Calu3 (cell line): ENCODE measurements at places on chromosomes 6 and 20. TPM values are rescaled to one million over a fixed set of nuclear protein-coding genes. Genes with fewer than 3 reads are reported as not detected.

DNA sequence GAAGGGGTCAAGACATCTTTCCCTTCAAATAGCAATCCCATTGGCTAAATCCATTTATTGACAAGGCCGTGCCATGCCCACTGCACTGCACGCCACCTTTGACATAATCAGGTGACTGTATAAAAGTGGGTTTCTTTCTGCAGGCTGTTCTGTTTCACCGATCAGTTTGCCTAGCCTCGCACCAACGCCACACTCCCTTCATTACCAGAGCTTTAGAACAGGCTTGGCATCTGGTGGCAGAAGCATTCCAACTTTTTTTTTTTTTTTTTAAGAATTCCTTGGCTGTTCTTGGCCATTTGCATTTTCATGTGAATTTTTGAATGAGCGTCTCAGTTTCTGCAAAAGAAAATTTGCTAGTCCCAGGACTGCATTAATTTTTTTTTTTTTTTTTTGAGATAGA, 78.1 kb downstream of the PPP1R3G start:
- H3K27ac ChIP-seq: no peak overlapping the region
- DNase-seq: no peak
- H3K36me3 ChIP-seq: peaks cover 7% of the 10 kb centered on the region
- peaks cover 18% of the 10 kb centered on the region for H3K4me1 ChIP-seq
- no peak overlapping the region for H3K4me3 ChIP-seq

DNA sequence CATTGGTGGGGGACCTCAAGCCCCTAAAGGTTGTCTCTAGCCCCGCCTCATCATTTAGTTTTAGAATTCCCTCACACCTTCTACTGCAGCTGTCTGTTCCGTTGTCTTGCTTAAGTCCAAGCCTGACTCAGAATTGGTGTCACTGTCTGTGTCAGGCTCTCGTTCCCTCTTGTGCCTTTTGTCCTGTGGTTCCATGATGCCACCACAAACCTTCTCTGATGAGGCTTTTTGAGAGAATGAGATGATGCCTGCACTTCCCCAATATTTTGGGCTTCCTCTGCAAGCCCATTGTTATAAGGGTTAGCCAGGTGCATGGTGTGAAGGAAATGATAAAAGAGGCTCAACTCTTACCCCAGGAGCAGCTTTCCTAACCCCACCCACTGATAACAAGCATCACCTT, 8.1 kb upstream of the AKIRIN2 start:
- H3K36me3 ChIP-seq: no peaks in the 10 kb centered on the region
- DNase-seq: no peak
- peaks cover 9% of the 10 kb centered on the region for H3K4me1 ChIP-seq
- H3K4me3 ChIP-seq: no peak overlapping the region
- no peaks in the 10 kb centered on the region for H3K27me3 ChIP-seq

- no peaks in the 10 kb centered on the region for H3K4me1 ChIP-seq
- peaks cover 65% of the 10 kb centered on the region for H3K27me3 ChIP-seq
- no peaks in the 10 kb centered on the region for H3K36me3 ChIP-seq
- no peak overlapping the region for H3K4me3 ChIP-seq
Observed at GRCh38 chr20:38843346-38843745, 37.8 kb downstream of the PPP1R16B start.

GRCh38 chr20:31496761-31497295, 17.4 kb upstream of the HM13 start:
- H3K4me1 ChIP-seq: peaks cover 8% of the 10 kb centered on the region
- H3K27ac ChIP-seq: no peak overlapping the region
- H3K4me3 ChIP-seq: no peak overlapping the region
- H3K36me3 ChIP-seq: no peaks in the 10 kb centered on the region
- peak; percentile 44 for DNase-seq

DNA sequence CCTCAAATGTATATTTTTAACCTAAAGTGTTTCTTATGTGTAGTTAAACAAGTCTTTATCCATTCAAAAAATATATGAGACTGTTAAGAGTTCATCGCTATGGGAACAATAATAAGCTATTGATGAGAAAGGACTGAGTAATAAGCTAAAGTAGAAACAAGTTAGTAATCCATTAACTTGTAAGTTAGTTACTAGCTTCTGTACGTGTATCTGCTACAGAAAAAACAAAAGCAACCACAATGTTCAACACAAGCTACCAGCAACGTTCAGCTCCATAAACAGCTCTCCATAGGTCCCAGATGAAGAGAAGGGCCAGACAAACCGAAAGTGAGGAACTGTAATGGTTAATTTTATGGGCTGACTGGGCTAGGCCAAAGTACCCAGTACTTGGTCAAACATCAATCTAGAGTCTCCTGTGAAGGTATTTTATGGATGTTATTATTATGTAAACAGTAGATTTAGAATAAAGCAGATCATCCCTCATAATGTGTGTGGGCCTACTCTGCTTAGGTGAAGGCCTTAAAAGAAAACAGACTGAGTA, 33.8 kb upstream of the FAM135A start:
- H3K27ac ChIP-seq: peak overlapping the region; percentile 43
- DNase-seq: no peak
- H3K27me3 ChIP-seq: no peaks in the 10 kb centered on the region
- peak overlapping the region; percentile 54 for H3K4me3 ChIP-seq
- H3K4me1 ChIP-seq: peaks cover 47% of the 10 kb centered on the region

- H3K27me3 ChIP-seq: no peaks in the 10 kb centered on the region
- DNase-seq: no peak
- peak overlapping the region; percentile 20 for H3K27ac ChIP-seq
- no peaks in the 10 kb centered on the region for H3K36me3 ChIP-seq
- peaks cover 40% of the 10 kb centered on the region for H3K4me1 ChIP-seq
- H3K4me3 ChIP-seq: no peak overlapping the region
Observed at GRCh38 chr6:71496018-71496721, 207.6 kb downstream of the OGFRL1 start.

DNA sequence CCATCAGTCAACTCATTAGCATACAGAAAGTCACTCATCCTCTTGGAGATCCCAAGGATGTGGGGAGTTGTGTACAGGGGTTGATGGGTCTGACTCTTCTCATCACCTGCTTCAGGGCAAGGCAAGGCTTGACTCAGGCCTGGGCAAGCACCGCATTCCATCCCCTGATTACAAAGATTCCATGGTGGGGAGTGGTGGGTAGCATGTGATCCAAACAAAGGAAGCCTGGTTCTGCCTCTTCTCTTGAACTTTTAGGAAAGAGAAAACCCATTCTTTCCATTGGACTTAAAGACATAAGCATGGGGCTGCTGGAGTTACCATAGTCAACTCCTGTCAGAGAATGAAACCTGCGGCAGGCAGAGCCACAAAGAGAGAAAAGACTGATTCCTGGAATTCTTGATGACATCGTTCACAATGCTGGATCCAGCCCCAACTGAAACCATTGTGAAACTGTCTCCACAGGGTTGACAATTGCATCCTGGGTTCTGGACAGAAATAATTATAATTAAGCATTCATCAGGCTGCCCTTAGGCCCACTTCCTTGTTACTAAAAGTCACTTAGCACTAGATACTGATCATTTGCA, 235.8 kb upstream of the KCNG1 start:
- peaks cover 35% of the 10 kb centered on the region for H3K4me1 ChIP-seq
- H3K36me3 ChIP-seq: no peaks in the 10 kb centered on the region
- peaks cover 54% of the 10 kb centered on the region for H3K27me3 ChIP-seq
- no peak overlapping the region for H3K27ac ChIP-seq
- peak; percentile 67 for DNase-seq

DNA sequence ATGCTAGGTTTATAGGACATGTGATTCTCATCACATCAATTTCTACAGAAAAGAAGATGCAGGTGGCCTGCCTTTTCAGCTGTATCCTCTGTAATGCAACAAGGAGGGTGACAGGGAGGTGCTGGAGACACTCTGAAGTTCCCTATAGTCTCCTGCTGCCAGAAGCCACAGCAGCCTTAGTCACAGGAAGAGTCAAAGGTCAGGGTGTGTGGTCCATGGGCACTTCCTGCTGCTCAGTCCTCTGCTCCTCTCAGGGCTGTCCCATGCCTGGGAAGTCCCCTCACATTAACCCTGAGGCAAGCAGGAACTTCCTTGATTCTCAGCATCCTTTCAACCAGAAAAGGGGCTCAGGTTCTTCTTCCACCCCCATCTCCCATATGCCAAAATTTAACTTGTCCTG, 144.8 kb upstream of the FOXA2 start:
- H3K4me3 ChIP-seq: no peak overlapping the region
- no peaks in the 10 kb centered on the region for H3K4me1 ChIP-seq
- peak; percentile 5 for DNase-seq
- H3K27me3 ChIP-seq: no peaks in the 10 kb centered on the region
- H3K27ac ChIP-seq: no peak overlapping the region

GRCh38 chr6:69973138-69973537, 106.8 kb downstream of the COL19A1 start:
- H3K4me3 ChIP-seq: no peak overlapping the region
- DNase-seq: no peak
- H3K4me1 ChIP-seq: no peaks in the 10 kb centered on the region
- no peaks in the 10 kb centered on the region for H3K36me3 ChIP-seq
- no peaks in the 10 kb centered on the region for H3K27me3 ChIP-seq
- no peak overlapping the region for H3K27ac ChIP-seq

- H3K36me3 ChIP-seq: no peaks in the 10 kb centered on the region
- H3K27me3 ChIP-seq: peaks cover 14% of the 10 kb centered on the region
- no peak overlapping the region for H3K27ac ChIP-seq
- no peak overlapping the region for H3K4me3 ChIP-seq
Observed at GRCh38 chr6:116522896-116523295, 11.5 kb downstream of the CALHM5 start.

GRCh38 chr6:113449051-113449450, 408.1 kb upstream of the MARCKS start:
- no peaks in the 10 kb centered on the region for H3K27me3 ChIP-seq
- H3K36me3 ChIP-seq: no peaks in the 10 kb centered on the region
- no peak for DNase-seq
- peaks cover 9% of the 10 kb centered on the region for H3K4me1 ChIP-seq
- no peak overlapping the region for H3K27ac ChIP-seq

- H3K36me3 ChIP-seq: peaks cover 82% of the 10 kb centered on the region
- H3K27me3 ChIP-seq: no peaks in the 10 kb centered on the region
- no peak overlapping the region for H3K4me3 ChIP-seq
- H3K4me1 ChIP-seq: no peaks in the 10 kb centered on the region
- peak; percentile 23 for DNase-seq
Observed at GRCh38 chr20:25294459-25295385, 46.8 kb downstream of the PYGB start.

DNA sequence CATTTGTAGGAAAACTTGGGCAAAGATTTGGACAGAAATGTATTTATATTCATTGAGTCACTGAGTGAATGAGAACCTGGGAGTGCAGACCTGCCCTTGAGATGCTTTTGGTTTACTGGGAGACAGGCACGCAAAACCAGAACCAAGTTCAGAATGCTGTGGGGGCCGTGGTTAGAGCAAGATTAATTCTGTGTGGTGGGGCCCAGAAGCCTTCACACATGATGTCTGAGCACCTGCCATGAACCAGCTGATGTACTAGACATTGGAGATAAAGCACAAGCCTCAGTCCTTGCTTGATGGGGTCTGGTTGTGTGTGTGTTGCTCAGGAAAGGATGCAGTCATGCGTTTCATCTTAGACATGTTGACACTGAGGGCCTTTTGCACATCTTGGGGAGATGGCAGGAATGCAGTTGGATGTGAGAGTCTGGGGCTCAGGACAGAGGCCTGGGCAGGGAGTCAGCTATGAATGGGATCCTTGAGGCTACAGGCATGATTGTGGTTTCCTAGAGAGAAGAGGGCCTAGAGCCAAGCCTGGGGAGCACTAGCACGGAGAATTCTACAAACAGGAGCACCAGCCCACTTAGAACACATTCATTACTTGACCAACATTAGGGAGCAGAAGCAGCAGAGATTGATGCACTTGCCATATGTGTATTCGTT, 114.3 kb upstream of the TMEM181 start:
- no peaks in the 10 kb centered on the region for H3K4me1 ChIP-seq
- no peak for DNase-seq
- no peak overlapping the region for H3K27ac ChIP-seq
- H3K27me3 ChIP-seq: no peaks in the 10 kb centered on the region
- no peak overlapping the region for H3K4me3 ChIP-seq
- no peaks in the 10 kb centered on the region for H3K36me3 ChIP-seq

GRCh38 chr20:63178889-63179686, 36.8 kb downstream of the YTHDF1 start:
- DNase-seq: peak; percentile 75
- peaks cover 97% of the 10 kb centered on the region for H3K27me3 ChIP-seq
- H3K4me1 ChIP-seq: no peaks in the 10 kb centered on the region
- peaks cover 12% of the 10 kb centered on the region for H3K36me3 ChIP-seq
- H3K4me3 ChIP-seq: peak overlapping the region; percentile 36
- H3K27ac ChIP-seq: no peak overlapping the region

DNA sequence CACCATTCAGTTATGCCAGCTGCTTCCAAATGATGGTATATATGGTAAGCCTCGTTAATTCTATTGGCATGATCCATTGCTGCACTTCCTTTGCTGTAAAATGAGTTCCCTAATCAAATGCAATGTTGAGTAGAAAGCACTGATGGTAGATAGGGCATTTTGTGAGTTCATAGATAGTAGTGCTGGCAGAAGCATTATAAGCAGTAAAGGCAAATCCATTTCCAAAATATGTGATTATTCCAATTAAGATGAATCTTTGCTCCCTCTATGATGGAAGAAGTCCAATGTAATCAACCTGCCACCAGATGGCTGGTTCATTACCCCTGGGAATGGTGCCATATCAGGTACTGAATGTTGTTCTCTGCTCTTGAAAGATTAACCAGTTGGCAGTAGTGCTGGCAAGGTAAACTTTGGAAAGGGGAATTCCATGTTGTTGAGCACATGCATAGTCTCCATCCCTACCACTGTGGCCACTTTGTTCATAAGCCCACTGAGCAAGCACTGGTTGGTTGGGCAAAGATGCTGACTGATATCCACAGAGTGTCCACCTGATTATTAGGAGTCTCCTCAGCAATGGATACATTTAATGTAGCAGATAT, 5.6 kb upstream of the TBPL1 start:
- no peaks in the 10 kb centered on the region for H3K27me3 ChIP-seq
- H3K4me3 ChIP-seq: no peak overlapping the region

- H3K27ac ChIP-seq: no peak overlapping the region
- DNase-seq: no peak
- no peak overlapping the region for H3K4me3 ChIP-seq
- H3K36me3 ChIP-seq: no peaks in the 10 kb centered on the region
- no peaks in the 10 kb centered on the region for H3K4me1 ChIP-seq
Observed at GRCh38 chr6:139686308-139686707, 311.9 kb upstream of the CITED2 start.

- H3K4me3 ChIP-seq: peak overlapping the region; percentile 22
- peaks cover 5% of the 10 kb centered on the region for H3K36me3 ChIP-seq
- peaks cover 29% of the 10 kb centered on the region for H3K4me1 ChIP-seq
- H3K27me3 ChIP-seq: no peaks in the 10 kb centered on the region
- no peak overlapping the region for H3K27ac ChIP-seq
Observed at GRCh38 chr6:150202404-150202803, 59.6 kb downstream of the PPP1R14C start.

GRCh38 chr6:30323806-30324205, 2.9 kb upstream of the TRIM39 start:
- peak overlapping the region; percentile 100 for H3K4me3 ChIP-seq
- H3K27ac ChIP-seq: no peak overlapping the region
- no peaks in the 10 kb centered on the region for H3K27me3 ChIP-seq
- no peak for DNase-seq
- peaks cover 56% of the 10 kb centered on the region for H3K36me3 ChIP-seq

Gene ENPP5
- total RNA-seq: 17.3 and 18.7 TPM in 2 replicates

Gene RHAG
- total RNA-seq: not detected in 2 replicates

Gene WFDC10B
- total RNA-seq: not detected in 2 replicates

Gene BCAS4
- 11.3 and 13.5 TPM in 2 replicates for total RNA-seq

Gene C20orf202
- total RNA-seq: 0.22 TPM in 1 of 2 replicates, not detected in the other

Gene PPIL6
- total RNA-seq: 2.5 and 2.6 TPM in 2 replicates

Gene TINAG
- 12.6 and 17.4 TPM in 2 replicates for total RNA-seq

Gene VSTM2L
- 0.71 and 2.8 TPM in 2 replicates for total RNA-seq

Gene PRICKLE4
- total RNA-seq: 6.4 and 7.1 TPM in 2 replicates

Gene TMEM217
- 0.99 and 1.5 TPM in 2 replicates for total RNA-seq

Gene MYBL2
- total RNA-seq: 113 and 125 TPM in 2 replicates
